Effector memory CD8-positive, alpha-beta T cell (primary cell): ENCODE measurements at places on chromosomes 12 and 14.
A peak's percentile ranks its signal among the peaks of the same experiment; 100 is the strongest.

- DNase-seq, result no peak
These were observed 22.9 kb upstream of the NR1H4 start for GRCh38 chr12:100450735-100451134.

- no peak for DNase-seq
These were observed 139.9 kb downstream of the DUSP6 start for GRCh38 chr12:89212339-89212771.

GRCh38 chr12:65170209-65170881, 962 bp downstream of the LEMD3 start:
- DNase-seq, result peak; percentile 57

GRCh38 chr12:75564398-75564797, 53.0 kb upstream of the KRR1 start:
- no peak for DNase-seq

DNA sequence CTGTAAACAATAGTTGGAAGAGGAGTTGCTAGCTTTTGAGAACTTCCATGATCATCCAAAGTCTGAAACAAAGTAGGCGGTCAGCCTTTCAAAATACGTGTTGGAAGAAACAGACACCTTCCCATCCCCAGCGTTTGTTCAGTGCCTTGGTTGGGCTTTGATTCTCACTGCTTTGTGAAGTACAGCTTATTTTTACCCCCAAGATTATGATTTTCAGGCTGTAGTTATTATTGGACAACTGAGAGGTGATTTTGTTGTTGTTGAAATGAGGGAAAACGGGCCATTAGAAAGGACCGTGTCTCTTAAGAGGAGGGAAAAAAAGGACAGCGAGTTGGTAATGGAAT, 921 bp upstream of the CEP83 start:
- no peak for DNase-seq

DNA sequence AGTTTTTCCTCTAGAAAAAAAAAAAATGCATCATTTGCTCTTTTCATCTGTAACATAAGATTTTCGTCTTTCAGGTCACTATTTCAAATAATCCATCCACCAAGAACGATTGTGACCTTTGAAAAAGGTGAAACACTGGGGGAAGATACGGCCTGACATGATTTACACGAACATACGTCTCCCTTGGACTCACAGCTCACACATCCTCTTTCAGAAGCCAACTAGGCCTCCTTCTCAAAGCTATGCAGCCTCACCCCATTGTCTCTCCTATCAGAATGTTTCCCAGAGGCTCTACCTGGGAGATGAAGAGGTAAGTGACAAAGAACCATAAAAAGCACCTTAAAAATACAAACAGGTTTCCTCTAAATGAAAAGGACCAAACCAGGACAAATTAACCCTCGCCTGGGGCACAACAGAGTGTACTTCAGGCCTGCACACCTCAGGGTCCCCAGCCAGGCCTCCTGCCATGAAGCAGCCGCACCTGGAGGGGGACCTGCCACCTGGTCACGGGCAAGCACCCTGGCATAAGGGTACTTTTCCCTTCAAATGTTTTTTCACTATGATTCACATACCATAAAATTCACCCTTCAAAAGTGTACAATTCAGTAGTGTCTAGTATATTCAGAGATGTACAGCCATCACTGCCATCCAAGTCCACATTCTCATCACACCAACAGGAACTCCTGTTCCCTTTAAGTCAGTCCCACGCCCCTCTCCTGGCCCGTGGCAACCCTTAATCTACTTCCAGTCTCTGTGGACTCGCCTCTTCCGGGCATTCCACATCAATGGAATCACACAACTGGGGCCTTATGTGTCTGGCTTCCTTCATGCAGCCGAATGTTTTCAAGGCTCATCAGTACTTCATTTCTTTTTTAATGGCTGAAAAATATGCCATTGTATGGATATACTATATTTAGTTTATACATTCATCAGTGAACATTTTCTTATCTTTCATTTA, 5.4 kb downstream of the SLC15A4 start:
- no peak for DNase-seq

DNA sequence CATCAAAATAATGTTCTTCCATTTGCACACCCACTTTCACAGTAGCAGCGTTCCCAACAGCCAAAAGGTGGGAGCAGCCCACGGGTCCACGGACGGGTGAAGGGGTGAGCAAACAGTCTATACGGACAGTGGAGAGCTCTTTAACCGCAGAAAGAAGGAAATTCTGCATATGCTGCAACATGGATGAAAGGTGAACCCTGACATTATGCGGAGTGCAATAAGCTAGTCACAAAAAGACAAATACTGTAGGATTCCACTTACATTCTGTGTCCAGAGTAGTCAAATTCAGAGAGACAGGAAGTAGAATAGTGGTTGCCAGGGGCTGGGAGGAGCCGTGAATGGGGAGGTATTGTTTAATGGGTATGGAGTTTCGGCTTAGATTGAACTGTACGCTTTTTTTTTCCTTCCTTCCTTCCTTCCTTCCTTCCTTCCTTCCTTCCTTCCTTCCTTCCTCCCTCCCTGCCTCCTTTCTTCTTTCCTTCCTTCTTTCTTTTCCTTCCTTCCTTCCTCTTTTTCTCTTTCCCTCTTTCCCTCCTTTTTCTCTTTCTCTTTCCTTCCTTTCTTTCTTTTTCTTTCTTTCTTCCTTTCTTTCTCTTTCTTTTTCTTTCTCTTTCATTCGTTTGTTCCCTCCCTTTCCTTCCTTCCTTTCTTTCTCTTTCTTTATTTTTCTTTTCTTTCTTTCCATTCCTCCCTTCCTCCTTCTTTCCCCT, 15.8 kb upstream of the ANKRD9 start:
- no peak for DNase-seq

DNA sequence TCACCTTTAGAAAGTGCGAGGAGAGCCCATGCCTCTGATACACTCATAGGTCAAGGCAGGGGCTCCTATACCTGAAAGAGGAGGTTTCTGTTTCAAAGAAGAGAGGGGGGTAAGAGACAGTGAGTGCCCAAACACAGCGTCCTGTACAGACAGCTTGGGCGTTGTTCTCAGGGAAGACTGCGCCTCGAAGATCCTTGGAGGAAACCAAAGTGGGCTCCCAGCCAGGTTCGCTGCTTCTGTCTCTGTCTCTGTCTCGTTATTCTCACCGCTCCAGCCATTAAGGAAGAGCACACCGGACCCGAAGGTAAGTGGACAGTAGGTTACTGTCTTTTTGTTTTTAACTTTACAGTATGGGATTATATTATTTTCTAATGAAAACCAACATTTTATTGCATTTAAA, 5.8 kb upstream of the IFI27 start:
- DNase-seq, result no peak

DNA sequence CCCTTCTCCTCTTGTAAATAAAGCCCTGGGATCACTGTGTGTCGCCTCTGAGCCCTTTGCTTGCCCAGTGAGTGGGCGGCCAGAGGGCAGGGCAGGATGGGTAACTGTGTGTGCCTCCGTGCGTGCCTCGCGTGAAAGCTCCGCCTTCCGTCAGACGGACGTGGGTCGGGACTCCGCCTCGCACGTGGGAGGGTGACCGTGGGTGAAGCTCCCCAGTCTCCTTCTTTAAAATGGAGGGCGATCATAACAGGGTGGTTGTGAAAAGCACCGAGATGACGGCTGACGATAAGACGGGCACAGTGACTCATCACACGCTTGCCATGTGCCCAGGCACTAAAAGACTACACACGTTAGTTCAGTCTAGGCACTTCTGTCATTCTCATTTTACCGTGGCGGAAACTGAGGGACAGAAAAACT, 9.2 kb downstream of the PHB2 start:
- peak; percentile 86 for DNase-seq

DNA sequence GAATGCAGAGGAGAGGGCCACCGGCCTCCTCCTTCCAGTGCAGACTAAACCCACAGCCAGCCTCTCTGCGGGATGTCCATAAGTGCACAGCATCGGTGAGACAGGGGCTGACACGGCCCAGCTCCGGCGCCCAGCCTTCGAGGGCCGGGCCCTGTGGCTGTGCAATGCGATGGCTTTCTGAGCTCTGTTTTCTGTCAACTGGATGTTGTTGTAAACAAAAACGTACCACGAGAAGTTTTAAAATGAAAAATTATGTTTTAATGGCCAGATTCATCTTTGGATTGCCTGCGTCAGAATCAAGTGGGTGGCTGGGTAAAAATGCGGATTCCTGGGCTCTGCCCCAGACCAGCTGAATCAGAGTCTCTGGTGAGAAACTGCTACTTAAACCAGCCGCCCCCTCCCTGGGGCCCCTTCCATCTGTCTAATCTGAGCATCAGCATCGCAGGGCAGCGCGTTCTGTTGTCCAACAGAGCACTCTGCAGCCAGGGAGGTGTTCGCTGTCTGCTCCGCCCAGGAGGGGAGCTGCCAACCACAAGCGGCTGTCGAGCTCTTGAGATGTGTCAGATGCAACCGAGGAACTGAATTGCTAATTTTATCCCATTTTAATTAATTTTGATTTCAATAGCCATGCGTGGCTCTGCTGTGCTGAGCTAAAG, 133.4 kb downstream of the RFLNA start:
- DNase-seq, result no peak

DNA sequence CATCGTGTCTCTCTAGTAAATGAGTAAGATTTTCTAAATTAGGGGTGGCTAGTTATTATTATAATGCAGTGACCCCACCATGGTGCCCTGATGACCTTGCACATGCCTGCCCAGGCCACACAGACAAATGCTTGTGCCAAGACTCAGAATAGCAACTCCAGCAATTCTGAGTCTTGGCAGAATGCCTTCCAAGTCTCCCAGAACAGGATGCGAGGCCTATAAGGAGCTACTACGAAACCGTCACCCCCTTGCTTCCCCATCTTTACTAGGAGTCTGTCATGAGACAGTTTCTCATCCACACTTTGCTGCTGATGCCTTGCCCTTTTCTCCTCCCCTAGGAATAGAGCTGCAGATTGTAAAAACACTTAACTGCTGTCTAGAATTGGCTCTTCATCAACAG, 559.9 kb downstream of the TRHDE start:
- DNase-seq, result no peak

DNA sequence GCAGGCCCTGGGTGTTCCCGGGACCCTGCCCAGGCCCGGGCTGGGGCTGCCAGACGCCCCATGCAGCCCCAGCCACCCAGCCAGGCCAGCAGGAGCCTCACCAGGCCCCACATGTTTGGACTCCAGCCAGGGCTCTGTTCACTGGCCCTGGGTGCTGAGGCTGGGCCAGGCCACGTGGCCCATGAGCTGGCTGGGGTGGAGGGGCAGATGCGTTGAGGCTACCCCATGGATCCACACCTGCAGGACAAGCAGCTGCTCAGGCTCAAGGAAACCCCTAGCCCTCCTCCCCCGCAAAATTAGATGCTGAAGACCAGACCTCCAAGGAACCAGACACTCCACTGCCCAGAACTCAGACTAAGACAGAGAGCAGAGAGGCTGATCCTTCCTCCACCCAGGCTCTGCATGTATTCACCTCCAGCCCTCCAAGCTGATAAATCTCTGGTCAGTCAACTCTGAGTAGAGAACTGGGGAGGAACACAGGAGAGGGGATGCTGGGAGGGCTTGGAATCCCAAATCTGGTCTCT, 1.6 kb downstream of the CDH24 start:
- no peak for DNase-seq

DNA sequence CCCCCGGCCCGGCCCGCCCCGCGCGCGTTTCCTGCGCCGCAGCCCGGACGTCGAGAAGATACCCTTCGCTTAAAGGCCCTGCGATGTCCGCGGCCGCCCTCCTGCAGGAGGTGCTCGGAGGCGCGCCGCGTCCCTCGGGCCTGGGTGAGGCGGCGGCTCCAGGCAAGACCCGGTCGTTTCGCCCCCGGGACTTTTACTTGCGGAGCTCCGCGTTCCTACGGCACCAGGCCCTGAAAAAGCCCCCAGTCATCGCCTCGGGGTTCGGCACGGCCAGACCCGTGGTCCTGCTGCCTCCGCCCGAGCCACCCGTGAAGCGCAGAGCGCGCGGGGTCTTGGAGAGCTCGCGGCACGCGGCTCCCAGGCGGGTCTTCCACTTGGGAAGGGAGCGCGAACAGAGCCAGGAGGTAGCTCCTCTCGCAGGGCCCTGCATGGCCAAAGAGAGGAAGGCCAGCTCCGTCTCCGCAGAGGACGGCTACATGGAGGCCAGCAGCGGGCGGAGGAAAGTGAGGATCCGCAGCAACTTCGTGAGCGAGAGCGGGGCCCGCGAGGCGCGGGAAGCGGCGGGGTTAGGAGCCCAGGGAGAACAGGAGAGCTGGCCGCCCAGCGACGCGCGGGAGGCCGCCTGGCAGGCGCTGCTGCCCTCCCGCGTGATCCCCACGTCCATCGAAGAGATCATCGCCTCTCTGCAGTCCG, 26.9 kb downstream of the TTC6 start:
- DNase-seq, result no peak

- peak; percentile 28 for DNase-seq
These were observed 946 bp downstream of the RNU4-2 start for GRCh38 chr12:120290609-120291305.

DNA sequence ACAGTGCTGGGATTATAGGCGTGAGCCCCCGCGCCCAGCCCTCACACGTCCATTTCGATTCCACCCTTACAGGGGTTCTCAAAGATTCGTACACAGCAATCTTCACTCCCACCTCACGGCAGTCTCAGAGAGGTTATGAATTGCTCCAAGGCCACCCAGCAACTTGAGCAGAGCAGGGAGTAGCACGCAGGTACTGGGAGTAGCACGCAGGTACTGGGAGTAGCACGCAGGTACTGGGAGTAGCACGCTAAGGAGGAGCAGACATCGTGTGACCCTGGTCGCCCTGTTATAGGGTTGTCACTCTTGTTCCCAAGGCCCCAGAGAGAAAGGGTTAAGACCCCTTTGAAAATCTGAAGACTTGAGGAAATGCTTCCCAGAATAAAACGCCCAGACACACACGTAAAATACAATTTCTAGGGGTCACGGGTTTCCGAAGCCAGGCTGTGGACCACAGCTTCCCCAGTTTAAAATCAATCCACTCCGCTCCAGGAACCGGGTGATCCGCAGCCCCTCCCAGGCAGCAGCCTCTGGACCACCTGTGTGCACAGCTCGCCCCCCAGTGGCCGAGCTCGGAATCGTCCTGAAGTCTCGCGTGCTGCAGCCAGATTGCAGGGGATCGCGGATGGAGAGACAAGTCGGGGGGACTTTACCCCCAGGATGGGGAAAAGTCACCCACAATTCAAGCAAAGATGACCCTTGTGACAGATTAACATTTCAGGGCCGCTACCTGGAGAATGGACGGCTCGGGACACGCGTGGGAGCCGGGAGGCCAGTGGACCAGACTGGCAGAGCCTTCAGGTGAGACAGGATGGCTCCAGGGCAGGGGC, 92.0 kb downstream of the SCARB1 start:
- DNase-seq, result peak; percentile 79

GRCh38 chr12:49609875-49610154, 4.4 kb upstream of the FAM186B start:
- DNase-seq, result no peak

- DNase-seq, result no peak
These were observed 587.7 kb downstream of the C12orf50 start for GRCh38 chr12:87441511-87441910.

DNA sequence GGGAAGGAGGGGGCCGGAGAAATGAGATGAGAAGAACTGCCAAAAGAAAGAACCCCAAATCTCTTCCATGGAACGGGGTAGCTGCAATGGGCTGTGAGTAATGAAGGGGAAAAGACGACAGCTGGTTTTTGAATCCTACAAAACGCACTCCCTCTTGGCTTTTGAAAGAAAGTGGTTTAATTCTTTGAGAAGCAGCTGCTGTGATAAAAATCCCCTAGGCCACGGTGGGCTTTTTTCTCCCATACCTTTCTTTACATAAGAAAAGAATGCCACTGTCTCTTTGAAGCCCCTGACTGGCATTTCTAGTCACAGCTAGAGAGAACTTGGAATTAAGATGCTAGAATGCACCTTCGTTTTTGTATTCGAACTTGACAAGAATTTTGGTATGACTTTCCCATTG, 486.1 kb downstream of the GLT1D1 start:
- DNase-seq, result no peak

- DNase-seq, result no peak
These were observed 3.0 kb upstream of the SRSF9 start for GRCh38 chr12:120472521-120472920.
